Activated T-cell treated with anti-CD3 and anti-CD28 coated beads for 4 hours (primary cell): ENCODE measurements at places on chromosomes 5 and 9.

DNA sequence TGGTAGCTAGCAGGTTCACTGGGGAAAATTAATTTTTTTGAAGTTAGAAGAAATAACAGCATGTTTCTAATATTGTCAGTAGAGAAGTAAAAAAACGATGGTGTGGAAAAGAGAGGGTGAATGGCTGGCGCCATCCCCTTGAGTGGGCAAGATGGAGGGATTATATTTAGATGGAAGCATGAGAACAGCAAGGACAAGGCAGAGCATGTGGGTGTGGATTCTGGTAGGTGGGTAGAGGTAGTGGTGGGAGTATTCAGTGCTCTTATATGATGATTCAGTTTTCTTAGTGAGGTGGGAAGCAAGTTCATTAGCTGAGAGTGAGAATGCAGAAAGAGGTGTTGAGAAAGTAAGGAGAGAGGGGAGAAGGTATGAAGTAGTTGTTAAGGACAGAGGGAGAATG is 188.1 kb downstream of the GABRB2 start:
- DNase-seq = no peak

DNA sequence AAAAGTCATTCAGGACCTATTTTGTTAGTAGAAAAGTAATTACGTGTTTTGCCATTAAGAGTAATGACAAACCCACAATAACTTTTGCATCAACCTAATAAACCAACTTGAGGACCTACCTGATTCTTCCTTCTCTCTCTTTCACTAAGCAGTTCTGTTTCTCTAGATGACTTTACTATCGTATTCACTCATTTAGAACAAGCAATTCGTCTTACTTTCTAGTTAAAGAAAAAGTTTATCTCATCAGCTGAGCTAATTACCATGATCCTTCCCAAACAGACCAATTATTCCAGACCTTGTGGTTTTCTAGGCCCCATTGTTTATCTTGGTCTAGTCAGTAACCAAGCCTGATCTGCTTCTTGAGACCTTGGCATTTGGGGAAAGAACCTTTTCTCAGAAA is 49.6 kb upstream of the PRDM9 start:
- no peak for DNase-seq

GRCh38 chr9:17863213-17863883 is 284.5 kb downstream of the SH3GL2 start:
- no peak for DNase-seq

- no peak for DNase-seq
Observed at GRCh38 chr5:136143312-136143711, 10.7 kb downstream of the SMAD5 start.

- DNase-seq = no peak
Observed at GRCh38 chr5:139064613-139065012, 133.6 kb downstream of the SIL1 start.

GRCh38 chr9:96495341-96495740 is 45.4 kb downstream of the HABP4 start:
- no peak for DNase-seq

GRCh38 chr5:126348855-126349635 is 74.2 kb upstream of the GRAMD2B start:
- no peak for DNase-seq

DNA sequence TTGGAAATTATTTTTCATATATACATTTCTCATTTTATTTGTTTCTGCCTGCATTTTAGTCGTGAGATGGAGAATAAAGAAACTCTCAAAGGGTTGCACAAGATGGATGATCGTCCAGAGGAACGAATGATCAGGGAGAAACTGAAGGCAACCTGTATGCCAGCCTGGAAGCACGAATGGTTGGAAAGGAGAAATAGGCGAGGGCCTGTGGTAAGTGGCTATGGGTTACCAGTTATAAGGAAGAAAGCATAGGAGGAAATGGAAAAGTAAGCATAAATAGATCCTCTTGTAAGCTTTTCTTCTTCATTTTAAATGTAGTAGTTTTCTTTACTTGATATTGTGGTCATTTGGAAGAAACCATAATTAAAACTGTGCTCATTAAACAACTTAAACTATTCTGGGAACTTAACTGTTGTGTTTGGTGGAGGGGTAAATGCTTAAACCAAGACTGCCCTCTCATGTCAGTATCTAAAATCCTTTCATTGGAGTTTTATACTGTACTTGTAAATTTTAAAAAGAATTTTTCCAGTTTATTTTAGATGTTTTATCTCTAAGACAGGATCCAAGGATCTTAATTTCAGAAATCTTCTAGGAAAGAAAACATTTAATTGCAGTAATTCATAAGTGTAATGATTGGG is 41.3 kb downstream of the MAP3K1 start:
- DNase-seq = no peak

DNA sequence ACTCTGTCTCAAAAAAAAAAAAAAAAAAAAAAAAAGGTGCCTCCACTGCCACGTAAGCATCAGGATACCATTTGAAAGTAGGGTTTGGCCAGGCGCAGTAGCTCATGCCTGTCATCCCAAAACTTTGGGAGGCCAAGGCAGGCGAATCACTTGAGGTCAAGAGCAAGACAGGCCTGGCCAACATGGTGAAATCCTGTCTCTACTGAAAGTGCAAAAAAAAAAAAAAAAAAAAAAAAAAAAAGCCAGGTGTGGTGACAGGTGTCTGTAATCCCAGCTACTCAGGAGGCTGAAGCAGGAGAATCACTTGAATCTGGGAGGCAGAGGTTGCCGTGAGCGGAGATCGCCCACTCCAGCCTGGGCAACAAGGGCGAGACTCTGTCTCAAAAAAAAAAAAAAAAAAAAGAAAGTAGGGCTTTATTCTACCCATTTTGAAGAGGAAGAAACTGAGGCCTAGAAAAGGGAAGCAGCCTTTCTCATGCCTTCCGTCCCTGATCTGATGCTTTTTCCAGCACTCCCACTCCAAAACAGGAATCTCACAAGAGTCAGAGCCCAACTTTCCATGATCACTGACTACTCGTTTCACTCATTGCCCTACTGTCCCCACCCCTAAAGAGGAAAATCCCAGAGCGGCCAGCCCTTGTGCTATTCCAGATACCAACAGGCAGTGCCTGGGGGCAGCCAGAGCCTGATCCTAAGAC is 16.3 kb upstream of the CCIN start:
- no peak for DNase-seq

GRCh38 chr5:102223542-102224477 is 72.3 kb downstream of the SLCO4C1 start:
- no peak for DNase-seq

DNA sequence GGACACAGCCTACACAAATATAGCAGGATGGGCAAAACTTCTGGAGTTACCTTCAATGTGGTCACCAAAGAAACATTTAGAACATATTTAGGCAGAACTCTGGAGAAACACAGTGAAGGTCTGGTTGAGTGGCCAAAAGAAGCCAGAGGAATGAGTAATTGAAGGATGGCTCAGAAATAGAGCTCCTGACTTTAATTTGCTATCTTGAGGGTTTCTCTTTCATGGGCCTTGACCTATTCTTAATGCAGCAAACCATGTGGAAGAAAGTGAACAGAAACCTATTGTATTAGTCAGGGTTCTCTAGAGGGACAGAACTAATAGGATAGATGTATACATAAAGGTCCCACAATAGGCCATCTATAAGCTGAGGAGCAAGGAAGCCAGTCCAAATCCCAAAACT is 650.5 kb downstream of the ACTL7B start:
- no peak for DNase-seq
